ENCODE measurements at places on chromosomes 5 and 9. TPM values are rescaled to one million over a fixed set of nuclear protein-coding genes. Genes with fewer than 3 reads are reported as not detected.

The MCC gene
- total RNA-seq: 31.7 TPM

The INSL6 gene
- total RNA-seq: not detected

The STC2 gene
- 2.2 TPM for total RNA-seq

The OR2S2 gene
- not detected for total RNA-seq

The SHISAL2B gene
- 0.30 TPM for total RNA-seq

The TLX3 gene
- 0.50 TPM for total RNA-seq

The PCDHGA7 gene
- 6.6 TPM for total RNA-seq

The ACO1 gene
- total RNA-seq: 36.3 TPM

The ACOT12 gene
- 3.8 TPM for total RNA-seq

The LRRC26 gene
- 0.30 TPM for total RNA-seq

The SLC6A18 gene
- total RNA-seq: not detected

The LCN12 gene
- 0.20 TPM for total RNA-seq

The CYSTM1 gene
- total RNA-seq: 42.0 TPM

The ORM2 gene
- 0.28 TPM for total RNA-seq

The CD274 gene
- total RNA-seq: 1.4 TPM

The TTC33 gene
- total RNA-seq: 45.9 TPM

The TUSC1 gene
- 12.8 TPM for total RNA-seq

The RANBP3L gene
- total RNA-seq: 45.7 TPM

The CRHBP gene
- total RNA-seq: 1.0 TPM

The MEIKIN gene
- 0.17 TPM for total RNA-seq

The AQP3 gene
- total RNA-seq: 0.50 TPM

The ANXA2R gene
- total RNA-seq: 1.3 TPM

The CAMK4 gene
- total RNA-seq: 15.8 TPM

The BHMT gene
- total RNA-seq: 0.89 TPM

The FOXD4L6 gene
- not detected for total RNA-seq

The LCN15 gene
- not detected for total RNA-seq

The SPARC gene
- total RNA-seq: 4,374 TPM

The OR13D1 gene
- total RNA-seq: not detected

The FAXDC2 gene
- total RNA-seq: 54.9 TPM

The ALDH1A1 gene
- 74.5 TPM for total RNA-seq

The SMIM33 gene
- total RNA-seq: not detected

The C7 gene
- 58.0 TPM for total RNA-seq

Data from spinal cord (tissue), 10 donors.